HT-29 (cell line): ENCODE measurements at places on chromosomes 2 and 18. TPM values are rescaled to one million over a fixed set of nuclear protein-coding genes. Genes with fewer than 3 reads are reported as not detected.
A peak's percentile ranks its signal among the peaks of the same experiment; 100 is the strongest.

The ACKR3 gene
- not detected in 2 replicates for total RNA-seq

The LGALSL gene
- total RNA-seq = 5.6 and 8.5 TPM in 2 replicates

The TSGA10 gene
- total RNA-seq = 5.5 and 8.4 TPM in 2 replicates

The RAB6C gene
- not detected in 2 replicates for total RNA-seq

GRCh38 chr18:23377669-23378301 lies 75.3 kb upstream of the RIOK3 start:
- peak; percentile 39 for DNase-seq

GRCh38 chr2:217920879-217921603 lies 81.8 kb downstream of the TNS1 start:
- no peak for DNase-seq

DNA sequence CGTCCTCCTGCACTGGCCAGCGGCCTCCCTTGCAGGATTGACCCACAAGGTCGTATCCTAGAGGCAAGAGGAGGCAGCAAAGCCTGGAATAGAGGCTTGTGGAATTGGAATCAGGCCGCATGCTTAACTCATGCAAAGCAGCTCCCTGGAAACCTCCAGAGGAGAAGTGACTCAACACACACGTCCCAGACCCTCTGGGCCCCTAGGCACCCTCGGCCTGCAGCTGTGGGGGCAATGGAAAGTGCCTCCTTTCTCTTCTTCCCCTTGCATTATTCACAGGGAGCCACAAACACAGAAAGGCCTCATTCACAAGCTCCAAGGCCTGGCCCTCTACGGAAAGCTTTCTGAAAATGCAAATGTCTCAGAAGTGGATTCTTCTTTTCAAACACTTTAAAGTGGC lies 19.6 kb downstream of the SPATA3 start:
- DNase-seq = no peak

DNA sequence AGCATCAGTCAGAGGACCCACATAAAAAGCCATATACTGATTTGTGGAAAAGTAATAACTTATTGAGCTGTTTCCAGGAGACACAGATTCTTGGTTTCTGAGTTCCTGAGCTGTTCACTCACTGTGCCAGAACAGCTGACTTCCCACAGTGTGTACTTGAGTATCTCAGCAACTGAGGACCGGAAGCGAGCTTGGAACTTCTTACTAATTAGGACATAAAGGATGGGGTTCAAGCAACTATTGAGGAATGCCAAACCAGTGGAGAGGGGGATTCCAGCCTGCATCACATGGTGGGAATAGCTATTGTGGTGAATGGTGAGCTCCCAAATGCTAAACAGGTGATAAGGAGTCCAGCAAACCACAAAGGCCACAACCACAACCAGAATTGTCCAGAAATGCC lies 16.4 kb downstream of the EEF1B2 start:
- DNase-seq = no peak
